Suppressor macrophage (primary cell): ENCODE measurements at places on chromosomes 3 and 15.
A peak's percentile ranks its signal among the peaks of the same experiment; 100 is the strongest.

- no peak for DNase-seq
Observed at GRCh38 chr3:13371100-13372075, 48.7 kb downstream of the NUP210 start.

DNA sequence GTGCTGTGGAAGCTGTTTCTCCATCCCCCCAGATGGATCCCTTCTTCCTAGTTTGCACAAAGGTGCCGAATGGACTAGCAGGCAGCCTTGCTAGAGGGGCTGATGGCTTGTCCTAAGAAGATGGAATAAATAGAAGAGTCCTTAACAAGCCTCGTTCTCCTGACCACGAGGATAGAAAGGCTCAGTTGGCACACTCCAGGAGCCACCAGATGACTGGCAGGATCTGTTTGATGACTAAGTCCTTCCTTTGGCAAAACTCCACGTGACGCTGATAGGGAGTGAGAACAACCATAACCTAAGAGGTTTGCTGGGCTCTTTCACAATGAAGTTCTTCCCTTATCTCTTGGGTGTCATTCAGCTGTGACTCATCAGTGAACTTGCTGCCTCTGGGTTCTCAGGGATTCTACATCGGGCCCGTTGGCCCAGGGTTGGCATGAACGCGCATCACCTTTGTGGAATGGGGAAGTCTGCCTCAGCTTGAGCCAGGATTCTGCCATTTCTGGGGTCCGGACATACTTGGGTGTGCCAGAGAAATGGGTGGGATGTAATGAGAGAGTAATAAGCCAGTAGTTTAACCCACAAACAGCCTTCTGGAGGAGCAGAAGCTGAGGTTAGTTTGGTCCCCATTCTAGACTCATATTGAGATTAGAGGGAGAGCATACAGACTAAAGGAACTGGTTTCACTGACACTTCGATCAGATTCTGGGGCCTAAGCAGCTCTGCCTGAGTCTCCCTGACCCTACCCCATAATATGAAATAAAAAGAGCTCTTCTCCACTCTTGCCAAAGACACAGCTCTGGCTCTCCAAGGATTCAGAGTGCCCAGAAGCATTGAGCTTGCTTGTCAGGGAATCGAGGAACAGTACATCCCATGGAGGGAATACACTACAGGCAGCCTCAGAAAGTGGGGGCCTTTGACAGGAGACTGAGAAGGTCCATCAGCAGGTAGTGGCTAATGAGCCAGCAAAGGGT, 2.0 kb upstream of the MELTF start:
- DNase-seq = peak; percentile 94

DNA sequence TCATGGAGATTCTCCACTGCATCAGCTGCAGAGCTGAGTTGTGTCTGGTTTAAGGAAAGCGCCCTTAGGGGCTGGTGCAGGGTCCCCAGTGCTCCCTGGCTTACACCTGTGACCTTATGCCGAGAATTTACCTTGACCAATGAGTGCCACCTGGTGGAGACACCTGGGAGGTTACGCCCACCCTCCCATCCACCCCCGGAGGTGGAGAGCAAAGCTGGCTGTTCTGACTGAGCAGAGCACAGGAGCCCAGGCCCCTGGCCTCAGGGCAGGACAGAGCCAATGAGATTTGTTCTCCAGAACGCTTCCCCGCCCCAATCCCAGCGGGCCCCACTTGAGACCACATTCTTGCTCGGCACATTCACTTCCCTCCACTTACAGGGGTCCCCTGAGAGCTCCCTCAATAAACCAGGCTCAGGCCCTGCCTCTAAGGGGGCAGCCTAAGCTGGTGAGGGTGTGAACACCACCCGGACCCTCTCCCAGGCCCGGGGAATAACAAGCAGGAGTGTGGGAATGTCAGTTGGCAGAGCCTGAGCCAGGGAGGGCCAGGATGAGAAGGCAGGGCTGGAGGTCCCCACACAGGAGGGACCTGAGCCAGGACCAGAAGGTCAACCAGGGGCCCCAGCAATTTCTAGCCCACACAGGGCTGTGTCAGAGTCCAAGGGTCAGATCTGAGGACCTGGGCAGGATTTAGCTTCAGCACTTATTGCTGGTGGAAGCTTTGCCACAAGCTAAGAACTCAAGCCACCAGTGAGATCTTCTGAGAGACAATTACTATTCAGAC, 117.1 kb downstream of the TPRA1 start:
- DNase-seq = no peak

GRCh38 chr3:40313975-40314860, 4.7 kb downstream of the EIF1B start:
- DNase-seq = peak; percentile 89

- no peak for DNase-seq
Observed at GRCh38 chr15:74253211-74253921, 17.2 kb downstream of the CCDC33 start.

GRCh38 chr3:34203386-34203785, 405.0 kb downstream of the PDCD6IP start:
- no peak for DNase-seq

DNA sequence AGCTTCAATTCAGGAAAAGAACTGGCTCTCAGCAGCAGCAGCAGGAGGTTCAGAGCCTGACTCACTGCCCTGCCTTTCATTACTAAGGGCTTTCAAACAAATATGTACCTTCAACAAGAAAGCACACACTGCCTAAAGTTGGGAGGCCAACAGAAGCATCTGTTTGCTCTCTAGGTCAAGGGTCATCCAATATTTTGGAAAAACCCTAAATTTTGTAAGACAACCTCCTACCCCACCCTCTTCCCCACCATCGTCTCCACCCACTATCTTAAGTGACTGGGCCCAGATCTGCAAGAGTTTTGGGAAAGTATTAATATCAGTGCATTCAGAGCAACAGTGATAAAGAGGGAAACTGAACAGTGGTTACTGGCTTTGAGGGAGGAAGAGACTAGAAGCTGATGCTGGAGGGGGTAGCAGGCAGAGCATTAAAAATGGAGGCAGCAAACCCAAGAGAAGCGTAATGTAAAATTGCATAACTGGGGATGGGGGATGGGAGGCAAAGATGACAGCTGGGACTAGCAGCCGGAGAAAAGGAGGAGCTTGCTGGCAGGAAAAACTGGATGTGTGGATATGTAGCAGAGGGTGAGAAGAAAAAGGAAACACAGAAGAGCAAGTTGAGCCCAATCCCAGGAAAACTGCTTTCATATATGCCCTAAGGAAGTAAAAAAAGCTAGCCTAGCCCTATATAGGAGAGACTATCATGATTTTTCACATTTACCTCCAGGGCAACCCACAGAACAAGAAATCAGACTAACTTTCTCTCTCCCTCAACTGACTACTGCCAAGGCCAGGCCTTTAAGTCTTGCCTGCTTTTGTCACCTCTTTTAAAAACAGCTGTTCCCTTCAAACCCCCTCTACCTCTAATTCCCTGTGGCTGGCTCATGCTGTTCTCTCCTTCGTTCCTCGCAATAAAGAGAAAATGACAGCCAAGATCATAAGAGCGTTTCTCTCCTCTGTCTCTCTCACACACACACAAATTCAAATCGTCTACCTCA, 31.4 kb downstream of the NPTN start:
- peak; percentile 50 for DNase-seq

GRCh38 chr15:94586099-94586498, 354.7 kb downstream of the MCTP2 start:
- no peak for DNase-seq

- DNase-seq = no peak
Observed at GRCh38 chr3:153355559-153355958, 193.5 kb downstream of the RAP2B start.

GRCh38 chr3:34024447-34025240, 226.2 kb downstream of the PDCD6IP start:
- peak; percentile 44 for DNase-seq

DNA sequence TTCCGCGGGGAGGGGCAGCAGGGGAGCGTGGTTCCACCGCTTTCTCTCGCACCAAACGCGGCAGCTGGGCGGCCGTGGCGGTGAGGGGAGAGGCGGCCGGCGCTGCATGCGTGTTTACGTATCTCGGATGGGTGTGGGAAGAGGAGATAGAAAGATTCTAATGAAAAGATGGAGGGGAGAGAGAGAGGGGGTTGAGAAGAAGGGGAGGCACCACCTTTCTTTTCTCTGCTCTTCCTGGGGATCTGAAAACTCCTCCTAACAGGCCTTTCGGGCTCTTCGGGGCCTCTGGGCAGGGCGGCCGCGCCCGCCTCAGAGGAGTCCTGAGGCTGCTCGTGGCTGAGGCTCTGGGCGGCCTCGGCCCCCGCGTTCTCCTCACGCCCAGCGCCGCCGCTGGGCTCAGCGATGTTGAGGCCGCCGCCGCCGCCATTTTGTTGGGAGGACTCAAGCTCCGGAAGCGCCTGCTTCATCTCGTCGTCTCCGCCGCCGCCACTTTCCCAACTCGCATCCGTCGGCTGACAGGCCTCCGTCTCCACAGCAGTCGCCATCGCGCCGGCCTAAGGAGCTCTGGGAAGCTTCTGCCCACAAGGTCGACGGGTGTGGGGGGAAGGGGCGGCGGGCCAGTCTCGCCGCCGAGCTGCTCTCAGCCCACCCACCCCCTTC, 473 bp downstream of the TASOR start:
- DNase-seq = peak; percentile 79

- no peak for DNase-seq
Observed at GRCh38 chr3:138684396-138684795, 75.8 kb downstream of the FAIM start.

- DNase-seq = no peak
Observed at GRCh38 chr15:54917312-54917711, 279.4 kb downstream of the RSL24D1 start.

GRCh38 chr3:71466483-71466882, 117.0 kb downstream of the FOXP1 start:
- no peak for DNase-seq

GRCh38 chr3:71430941-71431552, 152.5 kb downstream of the FOXP1 start:
- DNase-seq = no peak

DNA sequence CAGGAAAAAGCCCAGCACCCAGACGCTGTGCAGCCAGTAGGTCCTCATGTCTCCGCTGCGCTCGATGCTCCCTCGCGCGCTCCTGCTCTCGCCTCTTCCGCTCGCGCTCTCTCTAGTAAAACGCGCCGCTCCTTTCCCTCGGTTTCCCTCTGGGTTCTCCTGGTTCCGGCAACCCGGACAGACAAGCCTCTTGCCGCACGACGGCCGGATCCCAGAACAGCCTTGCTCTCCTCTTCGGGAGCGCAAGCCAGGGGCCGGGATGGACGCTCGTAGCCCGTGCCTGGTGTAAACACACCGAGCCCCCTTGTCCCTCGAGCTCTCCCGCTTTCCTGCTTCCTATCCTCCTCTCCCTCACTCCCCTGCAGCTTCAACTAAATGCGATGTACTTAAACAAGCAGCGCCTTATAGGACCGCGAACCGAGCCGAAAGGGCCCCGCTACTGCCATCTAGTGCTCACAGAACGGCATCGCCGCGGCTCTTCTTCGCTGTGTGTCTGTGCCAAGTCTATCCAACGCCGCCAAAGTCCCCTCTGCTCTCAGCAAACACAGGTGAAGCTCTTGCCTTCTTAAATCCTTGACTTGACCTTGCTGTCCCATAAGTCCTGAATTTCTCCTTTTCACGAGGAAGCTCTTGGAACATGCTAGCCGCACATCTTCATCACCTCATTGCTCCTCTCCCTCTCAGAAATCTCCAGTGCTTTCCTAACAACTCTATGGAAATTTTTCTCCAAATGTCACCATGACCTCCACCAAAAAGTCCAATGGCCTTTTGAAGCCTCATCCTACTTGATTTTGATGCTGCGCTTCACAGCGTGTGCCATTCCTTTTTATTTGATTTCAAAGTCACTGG, 1037.2 kb downstream of the IGSF11 start:
- peak; percentile 70 for DNase-seq

- DNase-seq = peak; percentile 62
Observed at GRCh38 chr15:69265347-69265955, 33.3 kb upstream of the PAQR5 start.

DNA sequence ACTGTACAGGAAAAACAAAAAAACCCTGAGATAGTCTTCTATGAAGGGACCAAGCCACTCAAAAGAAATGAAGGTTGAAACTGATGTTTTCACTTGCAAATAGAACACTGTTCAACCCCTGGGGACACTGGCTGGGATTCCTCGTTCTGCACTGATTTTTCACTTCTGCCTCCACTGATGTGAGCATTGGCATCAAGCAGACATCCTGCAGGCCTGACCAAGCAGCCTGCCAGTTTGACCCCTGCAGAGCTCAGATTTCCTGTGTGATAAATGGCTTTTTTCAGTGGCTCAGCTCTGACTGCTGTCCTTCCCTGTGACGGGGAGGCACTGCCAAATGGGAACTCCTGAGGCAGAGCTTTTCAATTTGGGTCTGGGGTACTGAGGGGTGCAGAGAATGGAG, 50.0 kb downstream of the RASGRP1 start:
- no peak for DNase-seq

DNA sequence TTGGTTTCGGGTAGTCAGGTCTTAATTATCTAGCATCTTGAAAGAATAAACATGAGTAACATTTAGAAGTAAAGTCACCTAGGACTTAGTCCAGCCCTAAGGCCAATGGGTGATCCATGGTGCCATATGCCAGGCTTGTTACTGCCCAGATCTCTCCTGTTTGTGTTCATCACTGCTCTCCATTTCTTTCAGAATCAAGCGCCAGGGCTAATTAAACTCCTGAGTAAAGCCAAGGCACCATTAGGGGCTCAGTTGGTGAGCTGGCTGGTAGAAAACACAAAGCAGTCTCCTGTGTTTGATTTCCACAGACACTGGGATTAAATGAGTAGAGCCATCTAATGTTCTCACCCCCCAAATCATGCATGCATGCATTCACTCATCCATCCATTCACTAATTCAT, 11.3 kb downstream of the CYP19A1 start:
- no peak for DNase-seq

GRCh38 chr3:5185093-5185673, 2.3 kb upstream of the EDEM1 start:
- no peak for DNase-seq

DNA sequence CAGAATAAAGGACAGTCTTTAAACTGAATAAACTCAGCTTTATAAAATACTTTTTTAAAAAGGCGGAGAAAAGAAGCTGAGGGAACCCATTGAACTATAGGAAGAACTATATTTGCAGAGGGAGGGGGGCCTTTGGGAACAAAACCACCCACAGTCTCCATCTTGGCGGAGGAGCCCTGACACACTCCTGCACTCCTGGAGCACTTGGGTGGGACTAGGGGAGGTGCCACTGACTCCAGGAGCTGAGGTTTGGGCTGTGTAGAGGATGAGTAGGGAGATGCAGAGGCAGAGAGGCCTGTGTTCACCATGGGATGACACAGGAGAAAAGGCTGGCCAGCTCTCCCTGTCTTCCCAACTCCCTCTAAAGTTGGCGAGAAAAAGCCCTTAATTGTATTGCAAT, 35.8 kb downstream of the IFT122 start:
- DNase-seq = no peak

DNA sequence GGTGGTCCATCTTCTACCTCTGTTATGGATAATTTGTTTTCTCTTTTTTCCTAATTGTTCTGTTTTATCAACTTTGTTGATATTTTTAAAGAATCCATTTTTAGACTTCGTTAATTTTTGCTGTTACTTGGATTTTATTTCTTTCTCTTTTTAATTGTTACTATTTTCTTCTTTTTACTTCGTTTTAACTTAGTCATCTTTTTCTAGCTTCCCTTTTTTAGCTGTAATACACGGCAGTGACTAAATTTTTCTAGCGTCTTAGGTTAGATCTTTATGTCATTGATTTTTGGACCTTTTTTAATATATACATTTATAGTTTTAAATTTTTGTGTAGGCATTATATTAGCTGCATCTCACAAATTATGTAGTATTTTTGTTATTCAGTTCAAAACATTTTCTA, 33.1 kb downstream of the ARIH2 start:
- DNase-seq = peak; percentile 40

- DNase-seq = no peak
Observed at GRCh38 chr15:76061700-76062099, 1.9 kb downstream of the TMEM266 start.
